Stimulated activated naive B cell treated with anti-CD40 and anti-IgM and Interleukin-4, amounts not matched to agents 10 μg/mL and 1 μg/mL and 100 μg/mL, for 72 hours (primary cell): ENCODE measurements at places on chromosomes 16 and 17.

- DNase-seq: no peak
These were observed 14.7 kb downstream of the KRT12 start for GRCh38 chr17:40852364-40852763.

DNA sequence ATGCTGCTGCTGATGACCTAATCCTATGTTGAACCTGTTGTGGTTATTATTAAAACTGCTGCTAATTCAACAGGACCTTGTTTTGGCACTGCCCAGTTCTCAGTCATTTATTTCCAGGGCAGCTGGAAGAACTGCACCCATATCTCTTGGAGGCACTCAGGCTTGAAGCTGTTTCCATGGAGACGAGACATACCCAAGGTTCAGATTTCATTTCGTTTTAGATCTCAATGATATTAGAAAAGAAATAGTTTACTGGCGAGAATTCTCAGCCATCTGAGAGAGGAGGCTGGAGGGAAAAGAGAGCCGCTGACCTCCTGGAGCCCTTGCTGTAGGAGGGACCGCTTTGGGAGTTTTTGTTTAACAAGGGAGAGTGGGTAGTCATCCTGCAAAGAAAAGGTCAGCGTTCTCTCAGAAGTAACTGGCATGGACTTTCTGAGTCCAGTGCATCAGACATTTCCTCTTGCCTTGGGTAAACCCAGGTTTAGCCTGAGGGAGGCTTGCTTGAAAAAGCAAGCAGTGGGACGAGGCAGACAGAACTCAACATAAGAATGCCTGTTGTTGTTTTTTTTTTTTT is 75.4 kb downstream of the YPEL2 start:
- DNase-seq: no peak

DNA sequence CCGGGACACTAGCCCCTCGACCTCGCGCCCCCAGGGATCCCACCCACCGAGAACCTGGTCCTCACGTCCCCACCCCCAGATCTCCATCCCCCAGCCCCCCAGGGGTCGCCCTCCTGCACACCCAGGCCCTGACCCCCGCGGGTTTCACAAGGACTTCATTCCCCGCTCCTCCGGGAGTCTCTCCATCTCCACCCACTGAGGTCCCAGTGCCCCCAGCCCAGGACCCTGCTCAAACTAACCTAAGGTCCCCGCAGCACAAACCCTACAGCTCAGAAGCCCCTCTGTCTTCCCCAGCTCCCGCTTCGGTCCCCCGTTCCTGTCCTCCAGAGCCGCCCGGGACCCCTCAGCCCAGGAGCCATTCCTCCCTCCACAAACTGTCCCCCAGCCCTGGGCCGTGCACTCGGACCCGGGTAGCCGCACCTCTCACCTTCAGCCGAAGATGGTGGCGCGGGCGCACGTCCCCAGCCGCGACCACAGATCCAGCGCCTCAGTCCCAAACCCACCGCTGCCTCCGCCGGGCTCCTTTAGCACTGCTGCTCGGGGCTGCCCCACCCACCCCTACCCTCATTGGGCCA is at the start of gene MYH10:
MYH10 (minus strand) TSS at position 499 of the 575 bp plus-strand sequence. CDS start 7,479 bp downstream, outside the sequence.
- DNase-seq: no peak

DNA sequence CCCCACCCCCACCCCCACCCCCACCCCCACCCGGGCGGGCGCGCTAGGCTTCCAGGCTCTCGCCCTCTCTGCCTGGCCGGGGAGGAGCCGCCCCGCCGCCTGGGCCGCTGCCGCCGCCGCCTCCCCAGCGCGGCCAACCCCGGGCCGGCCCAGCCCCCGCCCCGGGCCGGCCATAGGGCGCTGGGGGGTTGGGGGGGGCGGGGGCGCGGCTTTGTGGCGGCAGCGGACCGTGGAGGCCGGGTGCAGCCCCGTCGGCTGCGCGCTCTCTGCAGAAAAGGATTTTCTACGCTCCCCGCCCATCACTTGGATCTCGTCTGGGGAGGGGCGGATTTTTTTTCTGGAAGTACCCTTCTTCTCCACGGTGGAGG is 230.9 kb downstream of the MRTFB start:
- DNase-seq: no peak

DNA sequence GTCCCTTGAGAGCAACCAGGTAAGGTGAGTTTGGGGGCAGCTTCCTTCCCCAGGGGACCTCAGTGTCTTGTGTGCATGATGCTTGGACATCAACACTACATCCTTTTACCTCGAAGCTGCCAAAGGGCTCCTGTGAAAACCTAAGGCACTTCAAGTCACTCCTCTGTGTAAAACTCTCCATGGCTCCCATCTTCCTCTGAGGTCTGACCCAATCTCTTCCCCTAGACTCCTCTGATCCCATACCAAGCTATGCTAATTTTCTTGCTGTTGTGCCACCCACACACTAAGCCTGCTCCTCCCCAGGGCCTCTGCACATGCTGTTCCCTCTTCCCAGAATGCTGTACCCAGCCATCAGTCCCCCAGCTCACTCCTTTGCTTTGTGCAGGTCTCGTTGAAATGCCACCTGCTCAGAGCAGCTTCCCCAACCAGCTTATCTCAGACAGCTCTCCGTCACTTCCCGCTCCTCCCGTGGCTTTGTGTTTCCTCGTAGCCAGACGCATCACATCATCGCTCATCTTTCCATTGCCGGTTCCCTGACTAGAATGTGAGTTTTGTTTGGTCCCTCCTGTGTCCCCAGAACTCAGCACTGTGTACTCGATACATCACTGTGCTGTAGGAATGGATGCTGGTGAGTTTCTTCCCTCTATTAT is 78.4 kb downstream of the CNGB1 start:
- DNase-seq: no peak

DNA sequence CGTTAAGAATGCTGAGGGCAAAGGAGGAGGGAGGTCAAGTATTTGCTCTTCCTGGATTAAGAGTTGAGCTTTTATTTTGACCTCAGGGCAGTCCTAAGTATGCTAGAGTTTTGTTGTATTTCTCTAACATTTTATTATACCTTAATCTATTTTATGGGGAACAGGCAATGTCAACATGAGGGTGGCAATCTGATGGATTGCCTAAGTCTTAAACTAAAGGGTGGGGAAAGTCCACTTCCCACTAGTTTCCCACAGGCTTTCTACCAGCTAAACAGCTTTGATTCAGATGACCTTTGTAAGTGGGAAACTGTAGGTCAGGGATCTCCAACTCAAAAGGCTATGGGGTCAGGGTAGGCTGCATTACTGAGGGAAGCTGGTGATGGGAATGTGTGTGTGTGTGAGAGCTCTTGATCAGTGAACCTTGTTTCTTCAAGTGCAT is 24.9 kb downstream of the HSD17B2 start:
- DNase-seq: no peak

DNA sequence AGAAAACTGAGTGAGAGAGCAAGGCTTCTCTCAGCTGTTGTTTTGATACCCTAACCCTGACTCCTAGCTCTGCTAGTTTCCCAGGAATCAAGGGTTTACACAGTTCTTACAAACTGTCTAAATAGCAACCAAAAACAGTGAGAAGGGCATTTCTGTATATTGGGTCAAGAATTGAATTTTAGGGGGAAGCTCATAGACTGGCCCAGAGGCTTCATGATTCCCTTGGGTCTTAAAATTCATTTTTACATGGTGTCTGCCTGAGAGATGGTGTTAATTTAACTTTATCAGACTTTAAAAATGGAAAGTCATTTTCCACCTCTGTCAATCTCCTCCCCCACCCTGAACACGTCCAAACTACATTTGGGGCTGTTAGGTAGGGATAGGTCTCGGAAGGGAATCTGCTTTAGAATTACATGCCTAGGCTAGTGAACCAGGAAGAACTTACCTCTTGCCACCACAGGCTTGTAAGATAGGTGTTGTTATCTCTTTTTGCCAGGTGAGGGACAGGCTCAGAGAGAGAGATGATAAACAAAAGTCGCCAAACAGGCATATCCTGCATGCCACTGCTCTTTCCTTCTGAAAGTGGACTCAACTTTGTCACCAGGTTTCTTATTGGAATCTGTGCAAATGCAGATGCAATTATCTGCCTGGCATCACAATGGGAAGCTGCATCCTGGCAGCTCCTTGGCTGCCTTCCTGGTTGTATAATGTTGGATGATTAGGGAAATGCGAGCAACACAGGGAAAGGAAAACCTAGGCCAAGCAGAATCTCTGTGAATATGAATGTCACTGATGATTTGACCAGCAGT is 3.1 kb downstream of the PHAF1 start:
- DNase-seq: no peak

GRCh38 chr16:4298761-4299522 is 16.9 kb upstream of the GLIS2 start:
- no peak for DNase-seq

GRCh38 chr16:6558126-6558525 is 774.5 kb upstream of the RBFOX1 start:
- no peak for DNase-seq

DNA sequence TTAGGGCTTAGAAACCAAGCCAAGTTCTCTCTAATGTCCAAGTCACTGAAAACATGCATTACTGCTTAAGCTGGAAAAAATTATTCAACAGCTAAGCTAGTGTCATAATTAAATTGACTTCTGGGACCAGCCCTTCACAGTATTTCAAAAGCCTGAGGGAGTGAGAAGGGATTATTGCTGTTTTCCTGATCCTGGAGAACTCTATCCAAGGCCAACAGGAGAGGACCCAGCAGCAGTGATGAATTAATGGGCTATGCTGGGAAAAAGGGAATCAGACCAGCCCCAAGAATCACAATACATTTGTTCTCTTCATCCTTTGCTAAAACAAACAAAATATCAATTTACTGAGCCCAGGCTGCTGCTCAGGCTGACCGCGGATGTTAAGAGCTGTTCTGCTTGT is 34.5 kb upstream of the CLEC3A start:
- no peak for DNase-seq

DNA sequence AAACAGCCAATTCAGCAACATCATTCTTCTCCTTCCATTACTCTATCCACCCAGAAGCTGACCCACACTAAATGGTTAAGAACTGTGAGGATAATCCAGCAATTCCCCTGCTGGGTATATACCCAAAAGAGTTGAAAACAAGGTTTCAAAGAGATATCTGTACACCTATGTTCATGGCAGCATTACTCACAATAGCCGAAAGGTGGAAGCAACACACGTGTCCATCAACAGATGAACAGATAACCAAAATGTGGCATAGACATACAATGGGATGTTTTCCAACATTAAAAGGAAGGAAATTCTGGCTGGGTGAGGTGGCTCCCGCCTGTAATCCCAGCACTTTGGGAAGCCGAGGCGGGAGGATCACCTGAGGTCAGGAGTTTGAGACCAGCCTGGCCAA is 19.9 kb downstream of the MIS12 start:
- DNase-seq: no peak

GRCh38 chr16:74991593-74992403 is 6.9 kb upstream of the WDR59 start:
- no peak for DNase-seq

GRCh38 chr16:84291226-84291625 is 3.5 kb upstream of the WFDC1 start:
- DNase-seq: no peak
